HT-29 (cell line): ENCODE measurements at places on chromosomes 6 and 20.

DNA sequence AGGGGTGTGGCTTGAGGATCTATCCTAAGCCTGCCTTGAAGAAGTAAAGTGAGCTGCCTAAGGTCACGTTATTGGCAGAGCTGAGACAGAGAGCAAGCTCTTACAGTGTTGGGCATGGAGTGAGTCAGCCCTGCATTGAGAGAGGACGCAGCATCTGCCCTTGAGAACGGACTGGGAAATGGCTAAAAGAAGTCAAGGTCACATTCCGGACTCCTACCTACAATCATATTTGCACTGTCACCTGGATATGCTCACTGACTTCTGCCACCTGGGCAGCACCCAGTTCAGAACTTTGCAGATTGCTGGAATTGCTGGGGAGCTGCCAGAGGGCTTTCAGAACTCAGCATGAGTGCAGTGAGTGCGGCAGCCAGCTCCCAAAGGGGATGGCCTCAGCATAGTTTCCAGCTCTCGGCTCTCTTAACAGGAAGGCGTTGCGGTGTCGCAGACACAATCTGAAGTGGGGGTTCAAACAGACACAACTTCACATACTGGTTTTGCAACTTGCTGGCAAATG, 199.3 kb upstream of the SGK1 start:
- DNase-seq, result peak; percentile 46

DNA sequence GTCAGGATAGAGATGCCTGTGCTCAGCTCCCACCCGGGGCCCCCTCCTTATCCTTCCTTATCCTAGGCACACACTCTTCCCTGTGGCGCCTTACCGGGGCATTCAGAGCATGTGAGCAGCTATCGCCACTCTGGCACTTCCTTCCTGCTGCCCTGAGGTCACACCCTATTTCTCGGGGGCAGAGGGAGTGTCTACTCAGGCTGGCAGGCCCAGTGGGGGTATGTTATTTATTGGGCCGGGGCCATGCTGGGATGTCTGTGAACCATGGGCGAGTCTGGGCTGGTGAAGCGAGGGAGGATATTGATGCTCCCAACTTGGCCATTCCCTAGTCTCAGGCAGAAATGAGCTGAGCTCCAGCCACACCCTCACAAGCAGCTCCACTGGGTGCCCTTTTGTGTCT, 3.9 kb upstream of the LY6G6D start:
- no peak for DNase-seq

GRCh38 chr6:5089481-5090438, 4.6 kb downstream of the PPP1R3G start:
- no peak for DNase-seq

GRCh38 chr6:36676141-36677058, 2.1 kb upstream of the CDKN1A start:
- DNase-seq, result no peak

DNA sequence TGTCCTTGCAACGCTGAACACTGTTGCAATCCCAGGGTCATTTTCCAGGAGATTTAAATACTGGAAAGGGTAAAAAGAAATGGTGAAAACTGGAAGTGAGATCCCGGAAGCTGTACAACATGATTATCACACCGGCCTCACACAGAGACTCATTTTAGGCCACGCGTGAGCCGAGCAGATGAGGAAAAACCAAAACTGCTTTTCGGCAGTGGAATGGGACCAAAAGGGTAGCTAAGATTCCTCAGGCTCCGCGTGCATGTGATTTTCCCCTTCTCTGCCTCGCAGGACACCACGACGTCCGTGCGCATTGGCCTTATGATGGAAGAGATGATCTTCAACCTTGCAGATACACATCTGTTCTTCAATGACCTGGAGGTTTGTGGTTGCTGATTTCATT, 213.7 kb downstream of the ZMYND8 start:
- no peak for DNase-seq

GRCh38 chr6:137117581-137117980, 55.9 kb downstream of the IL22RA2 start:
- no peak for DNase-seq
